ENCODE measurements at places on chromosomes 7 and 10. TPM values are rescaled to one million over a fixed set of nuclear protein-coding genes. Genes with fewer than 3 reads are reported as not detected.

Gene OR2A5
- total RNA-seq, result not detected

Gene PAOX
- 11.3 TPM for total RNA-seq

- ATAC-seq, result no peak
Observed at GRCh38 chr7:70597066-70597465, 534.9 kb upstream of the GALNT17 start.

GRCh38 chr10:12909836-12910185 is 91.7 kb downstream of the CCDC3 start:
- no peak for ATAC-seq

GRCh38 chr7:55149001-55149400 is 130.2 kb downstream of the EGFR start:
- ATAC-seq, result no peak

DNA sequence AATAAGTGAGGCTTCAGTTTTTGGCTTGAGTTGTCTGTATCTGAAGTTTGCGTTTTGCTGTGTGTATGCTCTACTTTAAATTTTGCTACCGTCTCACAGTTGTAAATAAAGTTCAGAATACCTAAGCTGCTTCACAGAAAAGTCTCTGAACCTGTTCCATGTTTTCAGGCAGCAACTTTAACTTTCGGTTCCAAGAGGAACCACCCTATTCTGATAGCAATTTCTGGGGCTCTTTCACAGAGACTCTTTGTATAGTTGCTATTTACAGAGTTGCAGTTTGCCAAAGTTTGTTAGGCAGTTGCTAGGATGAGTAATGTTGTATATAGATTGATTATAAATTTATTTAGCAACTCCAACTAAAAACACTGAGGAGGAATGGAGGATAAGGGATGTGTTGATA is 5.7 kb downstream of the FAM221A start:
- ATAC-seq, result no peak

DNA sequence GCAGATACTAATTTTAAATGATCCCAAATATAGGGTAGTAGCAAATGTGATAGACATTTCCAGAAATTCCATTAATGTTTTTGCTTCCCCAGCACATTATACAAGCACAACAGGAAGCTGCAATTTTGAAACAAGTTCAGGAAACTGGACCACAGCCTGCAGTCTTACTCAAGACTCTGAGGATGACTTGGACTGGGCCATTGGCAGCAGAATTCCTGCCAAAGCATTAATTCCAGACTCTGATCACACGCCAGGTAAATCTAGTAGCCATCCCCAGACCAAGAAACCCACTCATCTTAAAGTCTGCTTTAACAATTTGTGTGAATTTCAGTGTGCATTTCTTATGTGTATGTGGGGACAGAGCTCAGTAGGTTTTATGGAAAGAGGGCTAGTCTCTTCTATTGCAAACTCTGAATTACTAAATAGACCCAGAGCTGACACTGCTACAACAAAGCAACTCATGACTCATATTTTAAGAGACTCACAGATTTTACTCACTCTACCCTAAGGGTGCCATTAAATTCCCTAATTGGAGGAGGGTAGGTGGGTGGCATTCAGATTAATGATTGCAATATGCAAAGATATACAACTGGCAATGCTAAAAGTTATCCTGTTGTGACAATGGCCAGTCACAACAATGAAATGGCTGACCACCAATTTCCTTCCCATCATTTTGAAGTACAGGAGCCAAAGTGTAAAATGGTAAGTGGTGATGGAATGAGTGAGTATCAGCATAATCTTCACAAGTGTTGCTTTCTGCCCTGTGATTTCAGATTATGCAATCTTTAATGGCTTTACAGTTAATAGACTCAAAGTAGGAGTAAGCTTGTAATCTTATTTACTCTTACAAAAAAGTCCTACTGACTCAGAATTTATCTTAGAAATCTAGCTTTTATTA is 317.6 kb upstream of the PLXDC2 start:
- no peak for ATAC-seq

All from esophagus mucosa (tissue), 1 donor.